ENCODE measurements at places on chromosomes 7 and 10.

GRCh38 chr7:88539518-88539917, 220.0 kb upstream of the ZNF804B start:
- DNase-seq, result no peak

DNA sequence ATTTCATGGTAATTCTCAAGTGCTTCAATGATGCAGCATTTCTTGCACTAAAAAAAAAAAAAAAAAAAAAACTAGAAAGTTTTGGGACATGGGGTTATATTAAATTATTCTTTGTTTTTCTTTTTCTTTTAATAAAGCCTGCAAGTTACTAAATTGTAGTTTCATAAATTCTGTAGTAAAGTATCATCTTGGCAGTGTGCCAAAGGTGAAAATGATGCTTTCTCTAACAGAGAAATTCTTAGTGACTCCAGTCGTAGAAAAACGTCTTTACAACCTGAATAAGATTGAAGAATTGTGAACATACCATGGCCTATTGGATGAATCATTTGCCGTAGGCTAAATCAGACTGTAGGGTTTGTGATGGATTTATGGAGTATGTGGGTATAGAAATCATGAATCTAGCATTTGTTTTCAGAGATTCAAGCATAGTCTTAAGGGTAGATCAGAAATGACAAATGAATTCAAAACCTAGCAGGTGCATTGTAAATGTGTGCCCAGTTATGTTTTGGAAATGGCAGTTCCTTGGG, 27.1 kb downstream of the RBM17 start:
- DNase-seq, result no peak

GRCh38 chr7:85749696-85750453, 563.0 kb upstream of the SEMA3D start:
- DNase-seq, result no peak

DNA sequence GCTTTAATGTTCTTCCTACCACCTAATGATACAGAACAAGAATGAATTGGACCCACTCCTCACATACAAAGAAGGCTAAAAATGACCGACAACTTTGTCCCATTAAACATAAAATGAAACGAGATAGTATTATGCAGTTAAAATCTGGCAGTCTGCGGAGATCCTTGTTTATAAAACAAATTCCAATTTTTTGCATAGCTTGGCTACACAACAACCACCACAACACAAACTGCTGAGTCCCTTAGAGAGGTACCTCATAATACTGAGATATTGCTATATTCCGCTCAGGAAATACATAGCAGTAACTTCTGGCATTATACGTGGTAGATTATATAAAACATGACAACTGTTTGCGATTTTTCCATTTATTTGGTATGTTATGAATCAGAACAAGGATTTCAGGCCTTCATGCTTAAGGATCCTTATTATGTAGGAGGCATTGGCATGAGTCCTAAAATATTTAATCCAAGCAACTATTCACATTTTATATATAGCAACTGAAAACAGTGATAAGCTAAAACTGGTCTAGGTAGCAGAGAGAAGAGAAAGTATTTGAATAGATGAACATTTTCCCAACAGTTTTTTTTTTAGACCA, 96.0 kb downstream of the ANK3 start:
- no peak for DNase-seq

DNA sequence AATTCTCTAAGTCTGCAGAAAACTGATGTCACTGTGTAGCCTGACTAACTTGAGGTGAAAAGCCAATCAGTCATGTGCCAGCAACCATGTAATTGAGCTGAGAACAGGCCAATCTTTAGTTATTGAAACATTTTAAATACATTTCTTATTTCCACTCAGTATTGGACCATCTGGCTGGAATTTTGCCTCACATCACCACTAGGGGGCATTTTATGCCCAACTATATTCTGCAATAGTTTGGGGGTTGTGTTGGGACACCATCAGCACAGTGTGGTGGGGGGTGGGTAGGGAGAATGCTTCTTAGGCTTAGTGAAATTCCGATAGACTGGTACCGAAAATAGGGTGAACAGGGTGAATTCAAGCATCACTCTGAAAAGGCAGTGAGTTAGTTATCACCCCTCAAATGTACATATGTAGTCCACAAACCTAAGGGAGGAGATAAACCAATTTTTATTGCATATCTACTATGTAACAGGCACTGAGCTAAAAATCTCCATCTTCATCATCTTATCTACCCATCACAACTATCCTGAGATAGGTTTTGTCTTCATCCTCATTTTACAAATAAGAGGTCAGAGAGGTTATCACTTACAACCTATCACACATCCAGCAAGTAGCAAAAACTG, 17.8 kb downstream of the NPSR1 start:
- DNase-seq, result peak; percentile 4

DNA sequence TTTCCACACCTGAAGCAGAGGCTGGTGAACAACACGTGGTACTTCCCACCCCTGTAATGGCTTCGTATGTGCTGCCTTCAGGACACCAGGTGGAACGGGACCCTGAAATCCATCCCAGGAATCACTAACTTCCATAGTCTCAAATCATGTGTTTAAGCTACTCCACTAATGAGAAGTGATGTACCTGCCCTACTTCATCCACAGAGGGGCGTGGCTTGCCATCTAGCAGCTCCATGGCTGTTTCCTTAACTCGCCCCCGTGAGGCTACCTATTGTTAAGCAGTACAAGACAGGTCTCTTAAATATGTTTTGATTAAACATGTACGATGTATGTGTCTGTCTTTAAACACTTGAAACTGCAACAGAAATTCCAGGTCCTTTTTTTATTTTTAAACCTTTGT, 31.8 kb downstream of the ARL3 start:
- no peak for DNase-seq

DNA sequence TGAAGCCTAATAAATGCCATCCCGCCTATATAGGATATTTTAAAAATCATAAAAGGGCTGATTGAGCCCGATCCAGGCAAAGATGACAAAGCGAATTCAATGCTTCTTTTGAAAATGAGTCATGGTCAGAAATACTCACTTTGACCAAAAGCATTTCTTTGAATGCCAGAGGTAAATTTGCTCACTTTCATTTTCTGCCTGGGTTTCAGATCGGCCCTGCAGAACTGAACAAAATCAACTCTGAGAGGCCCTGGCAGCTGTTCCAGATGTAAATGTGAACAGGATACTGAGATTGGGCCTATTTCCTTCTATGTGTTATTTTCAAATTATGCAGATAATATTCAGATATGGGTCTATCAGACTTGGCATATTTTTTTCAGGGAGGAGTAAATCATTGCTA, 114.8 kb upstream of the ARID5B start:
- DNase-seq, result no peak

- peak; percentile 87 for DNase-seq
Observed at GRCh38 chr7:105352018-105352612, 36.6 kb downstream of the SRPK2 start.

- DNase-seq, result no peak
Observed at GRCh38 chr10:133458710-133459453, 5.1 kb downstream of the SCART1 start.

DNA sequence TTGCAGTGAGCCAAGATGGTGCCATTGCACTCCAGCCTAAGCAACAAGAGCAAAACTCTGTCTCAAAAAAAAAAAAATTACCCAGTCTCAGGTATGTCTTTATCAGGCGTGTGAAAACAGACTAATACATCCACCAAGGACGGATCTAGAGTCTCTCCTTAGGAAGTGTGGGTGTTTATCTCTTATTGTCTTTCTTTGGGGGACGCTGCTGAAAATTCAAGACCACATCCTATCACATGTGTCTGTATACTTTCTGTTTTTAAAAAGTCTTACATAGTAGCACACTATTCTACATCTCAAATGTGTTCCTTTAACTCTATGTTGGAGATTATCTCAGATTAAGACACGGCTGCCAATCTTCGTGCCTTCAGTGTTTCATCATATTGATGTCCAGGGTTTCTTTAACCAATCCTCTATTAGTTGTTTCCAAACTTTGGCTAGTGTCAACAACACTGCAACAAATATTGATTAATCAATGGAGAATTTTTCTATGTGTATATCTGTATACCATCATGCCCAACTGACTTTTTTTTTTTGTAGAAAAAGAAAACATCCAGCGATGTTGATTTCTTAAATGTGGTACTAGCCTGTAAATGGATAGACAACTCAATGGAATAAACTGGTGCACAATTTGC, 92.3 kb upstream of the KDM7A start:
- DNase-seq, result no peak

DNA sequence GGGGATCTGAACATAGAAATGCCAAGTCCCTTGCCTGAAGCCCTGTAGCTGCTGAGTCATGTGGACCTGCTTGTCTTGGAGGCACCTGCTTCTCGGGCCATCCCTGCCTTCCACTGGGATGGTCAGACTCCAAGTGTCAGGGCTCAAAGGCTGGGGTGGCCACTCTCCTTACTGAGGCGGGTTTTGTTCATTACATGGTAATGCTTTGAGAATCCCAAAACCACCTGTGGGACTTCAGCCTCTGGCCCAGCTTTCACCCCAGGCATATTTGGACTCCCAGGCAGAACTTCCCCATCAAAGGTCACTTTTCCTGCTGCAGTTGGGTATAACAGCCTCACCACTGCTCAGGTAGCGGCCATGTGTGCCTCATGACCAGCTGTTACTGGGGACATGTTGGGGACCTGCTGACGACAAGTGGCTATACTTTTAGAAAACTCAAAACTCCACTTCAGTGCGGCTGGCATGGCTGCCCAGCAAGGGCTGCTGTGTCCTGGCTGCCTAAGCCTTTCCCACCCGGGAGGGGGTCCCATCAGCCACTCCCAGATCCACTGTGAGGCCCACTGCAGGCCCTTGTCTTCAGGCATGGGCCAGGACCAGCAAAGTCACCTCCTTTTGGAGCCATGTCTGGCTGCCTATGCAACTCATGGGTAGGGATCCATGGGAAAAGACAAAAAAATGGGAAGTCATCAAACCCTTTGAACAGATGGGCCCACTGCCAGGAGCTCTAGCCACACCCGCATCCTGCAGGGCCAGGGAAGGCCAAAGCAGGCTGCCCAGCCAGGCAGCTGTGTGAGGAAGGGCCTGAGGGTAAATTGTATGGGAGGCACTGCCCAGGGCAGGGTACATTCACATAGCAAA, 96.7 kb downstream of the ARHGAP22 start:
- DNase-seq, result peak; percentile 37

DNA sequence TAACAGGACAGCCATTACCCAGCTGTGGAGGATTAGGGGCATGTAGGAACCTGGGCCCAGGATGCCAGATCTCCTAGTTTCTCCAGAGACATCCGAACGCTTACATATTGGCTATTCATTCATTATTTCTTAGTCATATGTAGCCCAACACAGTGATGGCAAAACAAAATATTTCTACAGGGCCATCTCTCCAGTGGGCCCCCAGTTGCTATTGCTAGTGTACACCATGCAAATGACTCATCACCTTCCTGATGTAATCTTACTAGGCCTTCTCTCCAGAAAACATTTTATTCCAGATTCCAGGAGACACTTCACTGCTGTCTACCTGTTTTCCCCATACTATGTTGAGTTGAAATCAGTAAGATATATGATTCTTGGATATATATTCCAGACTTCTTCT, 201.7 kb downstream of the PLXDC2 start:
- no peak for DNase-seq

- DNase-seq, result no peak
Observed at GRCh38 chr10:123117644-123118417, 17.9 kb upstream of the HMX3 start.

GRCh38 chr7:78038465-78039080, 240.0 kb downstream of the PHTF2 start:
- no peak for DNase-seq

DNA sequence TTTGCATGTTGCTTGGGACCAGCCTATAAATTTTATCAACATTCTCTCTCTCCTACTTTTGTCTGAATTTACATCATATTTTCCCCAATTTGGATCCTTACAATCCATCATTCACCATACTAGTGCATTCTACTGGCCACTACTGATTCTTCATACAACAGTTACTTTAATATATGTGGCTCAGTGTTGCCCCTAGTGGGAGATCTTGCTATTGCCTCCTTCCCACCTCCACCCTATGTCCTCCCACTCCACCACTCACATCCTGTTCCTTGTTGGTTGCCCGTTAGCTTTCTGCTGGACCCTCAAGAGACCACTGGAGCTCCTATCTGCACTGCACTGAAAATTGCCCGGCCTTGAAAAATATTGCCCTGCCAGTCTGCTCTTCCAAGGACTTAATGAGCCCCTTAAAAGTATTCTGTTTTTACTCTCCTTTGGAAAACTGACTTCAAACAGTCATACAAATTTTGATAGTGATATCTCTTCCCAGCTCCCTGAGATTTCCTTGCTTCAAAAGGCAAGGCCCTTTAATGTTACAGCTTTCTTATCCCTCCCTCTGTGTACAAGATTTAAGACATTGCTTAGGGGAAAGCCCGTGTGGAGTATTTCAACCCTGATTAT, 243.2 kb upstream of the TMEM229A start:
- peak; percentile 27 for DNase-seq

- DNase-seq, result no peak
Observed at GRCh38 chr7:43443381-43443780, 139.5 kb upstream of the STK17A start.

DNA sequence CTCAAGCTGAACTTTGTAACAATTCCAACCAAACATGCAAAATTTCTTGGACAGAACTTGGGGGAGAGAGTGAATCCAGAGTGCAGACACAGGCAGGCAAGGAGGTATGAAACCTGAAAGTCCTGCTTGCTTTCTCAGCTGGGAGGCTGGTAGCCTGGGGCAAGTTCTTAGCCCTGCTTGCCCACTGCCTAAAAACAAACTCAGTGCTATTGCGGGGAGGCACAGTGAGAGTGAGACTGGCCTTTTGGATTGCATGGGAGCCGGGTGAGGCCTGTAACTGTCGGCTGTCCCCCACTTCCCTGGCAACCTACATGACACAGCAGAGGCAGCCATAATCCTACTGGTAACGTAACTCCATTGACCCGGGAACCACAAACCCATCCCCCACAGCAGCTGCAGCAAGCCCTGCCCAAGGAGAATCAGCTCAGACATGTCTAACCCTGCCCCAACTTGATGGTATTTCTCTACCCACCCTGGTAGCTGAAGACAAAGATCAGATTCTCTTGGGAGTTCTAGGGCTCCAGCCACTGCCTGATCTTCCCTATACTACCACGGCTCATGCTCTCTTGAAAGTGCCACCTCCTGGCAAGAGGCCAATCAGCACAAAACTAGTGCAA, 663.6 kb downstream of the GRM8 start:
- no peak for DNase-seq

- DNase-seq, result no peak
Observed at GRCh38 chr7:31027161-31027965, 24.7 kb upstream of the ADCYAP1R1 start.

DNA sequence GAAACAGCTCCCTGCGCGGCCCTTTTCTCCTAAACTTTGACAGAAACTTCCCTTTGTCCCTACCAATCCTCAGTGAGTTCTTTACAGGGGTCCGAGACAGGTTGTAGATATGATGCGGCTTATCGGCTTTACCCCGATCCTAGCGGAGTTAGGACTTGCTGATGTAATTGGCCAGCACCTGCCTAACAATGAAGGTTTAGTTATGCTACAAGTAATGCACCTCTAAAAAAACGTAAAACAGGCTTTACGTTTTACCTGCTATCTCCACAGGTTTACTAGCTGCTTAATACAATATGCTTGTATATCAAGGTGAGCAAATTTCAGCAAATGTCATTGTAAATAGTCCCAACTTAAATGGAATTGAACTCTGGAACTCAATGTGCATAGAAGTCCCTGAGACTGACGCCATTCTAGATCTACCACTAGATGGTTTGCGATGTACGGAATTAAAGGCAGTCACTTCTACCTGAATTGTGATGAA, 697 bp upstream of the SNX13 start:
- DNase-seq, result peak; percentile 50

All from hematopoietic multipotent progenitor cell treated with erythropoietin and hydrocortisone succinate and interleukin-3 and kit ligand, for 8 days (in vitro differentiated cells).